ENCODE measurements at places on chromosomes 16 and 17.

DNA sequence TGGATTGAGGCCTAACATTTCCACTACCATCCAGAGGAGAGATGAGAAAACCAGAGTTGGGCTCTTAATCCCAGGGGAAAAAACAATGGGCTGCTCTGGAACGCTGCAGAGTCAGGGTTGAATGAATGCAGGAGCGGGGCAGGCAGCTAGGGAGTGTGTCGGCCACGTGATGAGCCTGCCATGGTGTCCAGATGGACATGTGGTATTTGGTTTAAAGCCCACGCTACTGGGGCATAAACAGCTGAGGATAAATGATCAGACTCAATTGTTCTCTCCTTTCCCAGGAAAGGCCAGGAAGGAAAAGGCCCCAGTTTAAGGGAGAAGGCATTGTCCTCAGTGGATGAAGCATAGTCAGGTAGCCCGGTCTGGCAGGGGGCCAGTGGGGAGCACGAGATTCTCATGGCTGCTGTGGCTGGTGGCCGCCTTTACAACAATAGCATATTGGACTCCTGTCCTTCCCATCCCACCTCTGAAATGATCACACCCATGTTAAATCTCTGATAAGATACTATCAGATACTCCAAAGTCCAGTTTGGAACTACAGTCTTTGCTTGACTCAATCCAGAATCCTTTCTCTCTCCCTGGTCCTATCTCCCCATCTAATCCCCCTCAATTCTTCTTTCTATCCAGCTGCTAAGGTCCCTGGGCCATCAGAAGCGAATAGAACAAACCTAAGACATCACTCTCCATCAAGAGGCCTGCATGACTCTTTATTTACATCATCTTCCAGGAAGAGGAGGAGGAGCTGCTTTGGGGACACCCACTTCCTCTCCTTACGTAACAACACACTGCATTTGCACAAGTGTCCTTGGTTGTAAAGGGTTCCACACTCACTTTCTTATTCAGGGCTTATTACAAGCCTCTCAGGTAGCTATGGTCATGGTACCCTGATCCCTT, 20.4 kb downstream of the CA4 start:
- no peak for DNase-seq
- H3K4me3 ChIP-seq, result no peak overlapping the region
- H3K27ac ChIP-seq, result no peak overlapping the region
- peaks cover 8% of the 10 kb centered on the region for H3K4me1 ChIP-seq
- H3K27me3 ChIP-seq, result peaks cover 4% of the 10 kb centered on the region

DNA sequence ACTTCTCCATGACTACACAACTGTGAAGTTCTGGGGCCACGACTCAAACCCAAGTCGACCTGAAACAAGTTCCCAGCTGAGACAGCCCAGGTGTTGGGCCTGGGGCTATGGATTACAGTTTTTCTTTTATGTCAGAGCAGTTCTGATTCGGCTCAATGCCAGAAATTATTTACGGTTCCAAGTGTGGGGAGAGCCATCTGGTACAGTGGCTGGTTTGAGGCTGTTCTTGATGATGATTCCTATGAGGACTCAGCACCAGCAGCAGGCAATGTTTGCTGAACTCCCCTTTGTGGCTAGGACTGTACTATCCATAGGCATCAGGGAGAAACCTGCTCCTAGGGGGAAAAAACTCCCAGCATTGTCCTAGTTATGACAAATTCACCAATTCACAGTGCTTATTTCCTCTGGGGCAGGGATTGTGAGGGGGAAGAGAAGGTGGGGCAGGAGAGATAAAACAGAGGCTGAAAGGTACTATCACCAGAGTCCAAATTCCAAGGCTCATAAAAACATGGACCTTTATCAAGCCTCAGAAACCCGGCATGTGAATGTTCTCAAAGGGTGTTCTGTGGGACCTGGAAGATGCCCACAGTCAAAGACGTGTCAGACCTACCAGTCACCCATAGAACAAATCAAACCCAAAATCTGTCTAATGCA, 18.2 kb upstream of the CMTM4 start:
- peaks cover 3% of the 10 kb centered on the region for H3K36me3 ChIP-seq
- peaks cover 4% of the 10 kb centered on the region for H3K27me3 ChIP-seq
- H3K4me3 ChIP-seq, result no peak overlapping the region
- no peak for DNase-seq
- H3K4me1 ChIP-seq, result peaks cover 9% of the 10 kb centered on the region
- H3K27ac ChIP-seq, result peak overlapping the region; percentile 54

DNA sequence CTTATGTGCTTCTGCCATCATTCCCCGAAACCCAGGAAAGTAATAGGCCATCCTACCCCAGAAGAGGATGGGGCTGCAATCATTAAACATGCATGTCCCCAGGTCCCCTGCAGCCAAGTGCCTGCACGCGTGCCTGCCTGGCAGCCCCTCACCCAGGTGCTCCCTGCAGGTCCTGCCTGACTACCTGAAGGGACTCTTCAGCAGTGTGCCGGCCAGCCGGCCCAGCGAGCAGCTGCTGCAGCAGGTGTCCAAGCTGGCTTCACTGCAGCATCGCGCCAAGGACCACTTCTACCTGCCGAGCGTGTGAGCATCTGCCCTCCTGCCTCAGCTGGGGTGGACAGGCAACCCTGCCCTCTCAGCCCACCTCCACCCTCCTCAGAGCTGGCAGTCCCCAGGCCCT, 16.2 kb upstream of the ALKBH5 start:
- no peaks in the 10 kb centered on the region for H3K27me3 ChIP-seq
- no peak overlapping the region for H3K27ac ChIP-seq
- H3K4me1 ChIP-seq, result peaks cover 7% of the 10 kb centered on the region
- DNase-seq, result no peak
- H3K4me3 ChIP-seq, result no peak overlapping the region
- H3K36me3 ChIP-seq, result no peaks in the 10 kb centered on the region

DNA sequence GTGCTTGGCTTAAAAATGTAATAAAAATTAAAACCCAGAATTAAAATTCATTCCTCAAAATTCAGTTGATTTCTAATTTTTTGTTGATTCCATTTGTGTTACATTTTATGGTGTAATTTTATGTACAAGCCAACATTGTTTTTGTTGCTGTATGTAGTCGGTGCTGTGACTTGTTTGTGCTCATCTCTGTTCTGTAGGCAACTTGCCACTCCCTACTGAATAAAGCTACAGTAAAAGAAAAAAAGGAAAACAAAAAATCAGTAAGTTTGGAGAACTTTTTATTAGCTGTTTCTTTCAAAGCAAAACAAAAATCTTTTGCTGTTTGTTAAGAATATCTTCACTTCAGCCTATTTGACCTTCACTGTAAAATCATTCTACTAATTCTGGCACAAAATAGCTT, 44.3 kb downstream of the OMG start:
- peaks cover 9% of the 10 kb centered on the region for H3K4me1 ChIP-seq
- peaks cover 18% of the 10 kb centered on the region for H3K36me3 ChIP-seq
- DNase-seq, result no peak
- H3K4me3 ChIP-seq, result no peak overlapping the region
- H3K27ac ChIP-seq, result no peak overlapping the region
- H3K27me3 ChIP-seq, result no peaks in the 10 kb centered on the region

DNA sequence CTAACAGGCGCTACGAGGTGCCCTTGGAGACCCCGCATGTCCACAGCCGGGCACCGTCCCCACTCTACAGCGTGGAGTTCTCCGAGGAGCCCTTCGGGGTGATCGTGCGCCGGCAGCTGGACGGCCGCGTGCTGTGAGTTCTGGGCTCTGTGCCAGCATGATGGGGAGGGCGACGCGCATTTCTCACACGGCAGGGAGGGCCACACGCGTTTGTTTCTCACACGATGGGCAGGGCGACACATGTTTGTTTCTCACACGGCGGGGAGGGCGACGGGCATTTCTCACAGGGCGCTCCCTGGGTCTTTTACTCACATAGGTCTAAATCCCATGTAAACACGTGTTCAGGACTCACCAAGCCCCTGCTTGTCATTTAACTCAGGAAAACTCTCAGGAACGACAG, 4.4 kb downstream of the GAA start:
- H3K4me3 ChIP-seq, result no peak overlapping the region
- no peak for DNase-seq
- H3K27ac ChIP-seq, result no peak overlapping the region
- H3K36me3 ChIP-seq, result no peaks in the 10 kb centered on the region
- peaks cover 25% of the 10 kb centered on the region for H3K4me1 ChIP-seq
- no peaks in the 10 kb centered on the region for H3K27me3 ChIP-seq

DNA sequence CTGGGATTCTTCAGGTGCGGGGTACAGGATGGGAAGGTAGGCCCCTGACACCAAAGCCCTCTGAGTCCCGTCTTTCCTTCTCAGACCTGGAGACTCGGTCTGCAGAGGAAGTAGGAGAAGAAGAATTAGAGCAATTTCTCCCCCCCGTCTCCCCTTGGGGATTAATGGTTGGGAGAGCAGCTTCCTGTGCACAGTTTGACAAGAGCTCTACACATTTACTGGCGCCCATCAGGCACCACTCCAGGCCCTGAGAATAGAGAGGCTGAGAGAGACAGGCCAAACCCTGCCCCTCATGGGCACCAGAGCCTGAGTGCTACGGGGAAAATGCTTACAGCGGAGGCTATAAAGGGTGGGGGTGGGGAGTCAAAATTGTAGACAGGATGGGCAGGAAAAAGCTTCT, 3.5 kb upstream of the C16orf74 start:
- no peak overlapping the region for H3K27ac ChIP-seq
- H3K4me3 ChIP-seq, result no peak overlapping the region
- no peak for DNase-seq
- H3K27me3 ChIP-seq, result peaks cover 43% of the 10 kb centered on the region
- H3K4me1 ChIP-seq, result peaks cover 12% of the 10 kb centered on the region

DNA sequence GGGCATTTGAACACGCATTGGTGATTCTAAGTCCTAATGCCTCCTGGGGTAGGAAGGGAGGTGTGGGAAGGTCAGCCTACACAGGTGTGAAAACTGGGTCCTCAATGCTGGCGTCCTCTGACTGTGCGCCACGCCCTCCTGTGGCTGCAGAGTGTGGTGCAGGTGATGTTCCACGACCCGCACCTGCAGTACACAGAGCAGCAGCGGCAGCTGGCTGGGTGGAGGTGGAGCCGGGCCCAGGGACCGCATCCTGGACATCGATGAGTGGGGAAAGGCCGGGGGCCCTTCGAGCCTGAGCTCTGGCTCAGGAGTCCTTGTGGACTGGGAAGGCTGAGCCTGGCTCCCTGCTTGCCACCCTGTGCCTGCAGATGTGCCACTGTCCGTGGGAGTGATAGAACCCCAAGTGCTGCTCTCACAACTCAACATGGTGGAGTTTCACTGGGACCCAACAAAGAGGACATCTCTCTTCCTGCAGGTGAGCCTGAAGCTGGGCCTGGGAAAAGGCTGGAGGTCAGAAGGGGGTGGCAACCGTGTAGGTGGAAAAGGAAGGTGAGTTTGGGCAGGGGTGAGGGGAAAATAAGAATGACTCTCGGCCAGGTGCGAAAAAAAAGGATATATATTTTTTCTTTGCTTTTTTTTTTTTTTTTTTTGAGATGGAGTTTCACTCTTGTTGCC, 14.0 kb upstream of the STAC2 start:
- no peaks in the 10 kb centered on the region for H3K36me3 ChIP-seq
- no peak overlapping the region for H3K27ac ChIP-seq
- H3K27me3 ChIP-seq, result peaks cover 19% of the 10 kb centered on the region
- peaks cover 9% of the 10 kb centered on the region for H3K4me1 ChIP-seq
- DNase-seq, result no peak

DNA sequence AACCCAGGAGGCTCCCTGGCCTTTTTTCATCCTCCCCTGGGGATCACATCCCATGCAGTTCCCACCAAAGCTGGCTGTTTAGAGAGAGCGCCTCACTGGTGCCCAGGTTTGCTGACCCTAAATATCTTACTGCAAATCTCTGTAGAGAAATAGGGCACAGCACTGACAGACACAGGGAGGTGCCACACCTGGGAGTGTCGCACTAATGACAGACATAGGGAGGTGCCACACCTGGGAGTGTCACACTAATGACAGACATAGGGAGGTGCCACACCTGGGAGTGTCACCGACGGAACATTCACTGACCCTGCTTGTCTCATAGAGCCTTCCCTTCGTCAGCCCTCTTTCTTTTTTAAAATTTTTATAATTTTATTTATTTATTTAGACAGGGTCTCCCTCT, 25.6 kb downstream of the UNK start:
- peak overlapping the region; percentile 81 for H3K27ac ChIP-seq
- no peaks in the 10 kb centered on the region for H3K27me3 ChIP-seq

Measured in type B pancreatic cell (in vitro differentiated cells).